Stimulated activated CD4-positive, alpha-beta T cell treated with anti-CD3 and anti-CD28 coated beads, Interleukin-1b, Interleukin-23, amount 100 ng/mL, for 4 hours (primary cell): ENCODE measurements at places on chromosomes 11 and 22.

DNA sequence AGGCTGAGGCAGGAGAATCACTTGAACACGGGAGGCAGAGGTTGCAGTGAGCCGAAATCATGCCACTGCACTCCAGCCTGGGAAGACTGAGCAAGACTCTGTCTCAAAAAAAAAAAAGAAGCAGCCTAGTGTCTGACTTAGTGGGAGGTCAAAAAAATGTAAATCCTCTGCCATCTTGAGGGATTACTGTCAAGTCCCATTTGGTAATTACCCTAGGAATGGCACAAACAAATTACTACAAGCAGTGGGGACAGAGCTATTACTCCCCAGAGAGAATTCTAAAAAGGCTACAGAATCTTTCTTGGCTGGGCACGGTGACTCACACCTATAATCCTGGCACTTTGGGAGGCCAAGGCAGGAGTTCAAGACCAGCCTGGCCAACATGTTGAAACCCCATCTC is 3.8 kb downstream of the SERPING1 start:
- DNase-seq: no peak

DNA sequence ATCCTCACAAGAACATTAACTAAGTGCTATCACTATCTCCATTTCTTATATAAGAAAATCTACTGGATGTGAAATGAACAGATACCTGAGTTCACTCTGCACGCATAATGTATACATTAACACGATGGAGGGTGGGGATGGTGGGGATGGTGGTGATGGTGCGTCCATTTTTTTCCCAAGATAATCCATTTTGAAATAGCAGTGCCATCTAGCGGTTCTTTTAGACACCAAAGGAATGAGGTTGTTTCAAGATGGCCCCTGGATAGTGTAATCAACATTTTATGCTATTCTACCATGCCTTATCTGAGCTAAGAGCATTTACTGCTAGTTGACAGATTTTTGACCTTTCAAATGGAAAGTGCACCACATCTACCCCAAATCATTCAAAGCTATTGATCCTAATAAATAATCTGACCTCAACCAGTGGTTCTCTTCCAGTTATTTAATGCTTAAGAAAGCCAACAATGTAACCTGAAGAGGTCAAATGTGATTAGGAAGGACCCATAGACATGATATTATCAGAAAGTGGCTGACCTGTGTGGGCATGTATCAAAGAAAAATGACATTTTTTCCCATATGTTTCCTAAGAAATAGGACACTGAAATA is 714.7 kb upstream of the TENM4 start:
- no peak for DNase-seq

GRCh38 chr11:102111011-102111786 is 952 bp downstream of the YAP1 start:
- no peak for DNase-seq

- DNase-seq: no peak
Observed at GRCh38 chr22:37260155-37260795, 16.2 kb upstream of the RAC2 start.

GRCh38 chr11:108886660-108887009 is 221.8 kb downstream of the DDX10 start:
- DNase-seq: no peak

GRCh38 chr22:50599816-50600455 is 657 bp upstream of the MAPK8IP2 start:
- DNase-seq: no peak

DNA sequence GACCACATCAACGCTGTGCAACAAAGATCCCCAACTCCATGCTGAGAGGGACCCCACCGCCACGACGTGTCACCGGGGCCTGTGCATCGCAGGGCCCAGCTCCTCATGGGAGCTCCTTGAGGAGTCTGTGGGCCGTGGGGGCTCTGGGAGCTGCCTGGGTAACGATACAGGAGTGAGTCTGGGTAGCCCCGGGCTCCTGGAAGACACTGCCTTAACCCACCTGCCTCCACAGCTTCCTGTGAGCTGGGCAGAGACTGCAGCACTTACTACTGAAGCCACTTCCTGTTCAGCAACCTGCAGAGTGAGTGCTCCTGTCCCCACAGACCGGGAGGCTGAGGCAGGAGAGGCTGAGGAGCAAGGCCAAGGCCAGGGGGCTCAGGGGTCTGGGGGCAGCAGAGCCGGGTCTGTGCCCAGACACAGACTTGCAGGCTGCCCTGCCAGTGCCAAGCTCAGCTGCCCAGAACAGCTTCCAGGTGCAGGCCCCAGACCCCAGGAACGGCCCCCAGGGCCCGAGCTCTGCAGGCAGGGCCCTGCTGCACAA is 226.7 kb downstream of the BRD1 start:
- no peak for DNase-seq

DNA sequence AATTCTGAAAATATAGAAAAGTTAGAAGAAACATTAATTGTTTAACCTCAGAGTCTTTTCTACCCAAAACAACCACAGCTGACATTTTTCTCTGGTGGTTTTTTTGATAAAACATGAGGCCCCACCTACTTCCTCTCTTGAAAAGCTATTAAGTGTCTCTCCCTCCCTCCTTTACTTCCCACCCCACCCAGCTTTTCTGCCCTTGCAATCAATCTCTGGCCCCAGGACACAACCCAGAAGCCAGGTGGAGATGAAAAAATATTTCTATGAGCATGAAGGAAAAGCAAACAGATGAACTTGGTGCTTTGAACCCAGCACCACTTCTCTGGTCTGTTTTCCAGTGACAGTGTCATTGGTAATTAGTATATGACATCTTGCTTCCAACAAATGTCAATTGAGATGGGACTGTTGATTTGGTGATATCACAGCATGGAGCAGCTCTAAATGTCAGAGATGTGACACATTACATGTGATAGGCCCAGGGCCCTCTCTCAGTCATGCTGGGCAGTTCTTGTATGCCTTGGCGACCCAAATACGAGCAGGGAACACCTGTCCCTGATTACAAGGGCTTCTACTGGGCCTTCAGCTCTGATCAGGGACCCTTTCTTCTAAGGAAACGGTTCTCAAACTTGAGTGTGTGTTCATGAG is 23.9 kb upstream of the TMPRSS13 start:
- no peak for DNase-seq

- DNase-seq: no peak
Observed at GRCh38 chr11:95466416-95466815, 235.4 kb upstream of the SESN3 start.

GRCh38 chr11:100932474-100933100 is 197.0 kb downstream of the PGR start:
- no peak for DNase-seq

- no peak for DNase-seq
Observed at GRCh38 chr22:48702573-48703264, 1125.0 kb downstream of the BRD1 start.

GRCh38 chr11:57873196-57873911 is 111.8 kb downstream of the CTNND1 start:
- DNase-seq: no peak

GRCh38 chr11:61553373-61554171 is 27.3 kb downstream of the SYT7 start:
- DNase-seq: no peak

GRCh38 chr22:37659066-37659896 is 758 bp downstream of the PDXP start:
- DNase-seq: no peak

DNA sequence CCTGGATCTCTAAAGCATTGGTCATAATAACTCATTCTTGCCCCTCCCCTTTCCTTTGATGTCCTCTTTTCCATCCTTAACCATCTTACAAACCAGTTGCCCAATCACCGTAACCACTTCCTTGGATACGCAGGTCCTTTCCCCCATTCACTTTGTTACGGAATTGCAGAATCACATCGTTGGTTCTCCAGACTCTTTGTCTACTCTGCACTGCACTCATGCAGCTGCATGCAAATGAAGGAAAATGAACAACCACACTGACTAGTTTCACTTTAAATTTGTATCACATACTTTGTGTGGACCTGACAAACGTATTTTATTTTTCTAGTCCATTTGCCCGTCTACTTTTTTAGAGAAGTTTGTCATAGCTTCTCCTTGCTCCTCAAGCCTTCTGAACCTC is 69.9 kb downstream of the SLC5A12 start:
- no peak for DNase-seq

DNA sequence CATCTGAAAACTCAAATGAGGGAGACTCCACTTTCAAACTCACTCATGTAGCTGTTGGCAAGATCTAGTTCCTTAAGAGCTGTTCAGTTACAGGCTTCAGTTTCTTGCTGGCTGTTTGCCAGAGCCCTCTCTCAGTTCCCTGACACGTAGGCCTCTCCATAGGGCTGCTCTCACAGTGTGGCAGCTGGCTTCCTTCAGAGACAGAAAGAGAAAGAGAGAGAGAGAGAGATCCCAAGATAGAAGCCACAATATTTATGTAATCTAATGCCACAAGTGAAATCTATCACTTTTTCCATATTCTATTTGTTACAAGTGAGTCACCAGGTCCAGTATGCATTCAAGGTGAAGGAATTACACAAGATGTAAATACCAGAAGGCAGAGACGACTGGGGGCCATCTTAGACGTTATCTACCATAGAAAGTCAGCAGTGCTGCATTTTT is 168.8 kb downstream of the RCN1 start:
- DNase-seq: no peak

DNA sequence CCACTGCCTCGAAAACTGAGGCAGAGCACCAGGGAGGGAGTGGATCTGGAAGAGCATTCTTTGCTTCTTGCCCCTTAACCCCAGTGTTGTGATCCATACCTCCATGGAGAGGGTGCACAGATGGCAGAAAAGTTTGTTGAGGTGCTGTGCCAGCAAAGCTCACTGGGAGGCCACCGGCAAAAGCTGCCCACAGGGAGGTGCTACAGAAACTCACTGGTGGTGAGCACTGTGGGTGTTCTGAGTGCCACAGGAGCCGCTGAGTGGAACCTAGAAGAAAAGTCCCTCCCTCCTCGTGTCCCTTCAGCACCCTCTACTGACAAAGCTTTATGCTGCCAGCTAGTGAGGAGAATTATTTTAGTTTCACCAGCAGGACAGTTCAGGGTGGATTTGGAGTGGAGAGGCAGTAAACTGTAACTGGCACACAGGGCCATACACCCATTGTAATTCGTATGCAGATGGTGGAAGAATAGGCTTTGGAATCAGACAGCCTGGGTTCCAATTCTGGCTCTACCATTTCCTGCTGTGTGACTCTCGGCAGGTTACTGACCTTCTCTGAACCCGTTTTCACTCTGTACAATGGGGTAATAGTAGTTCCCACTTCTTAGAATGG is 84.6 kb downstream of the SWAP70 start:
- DNase-seq: peak; percentile 34

- no peak for DNase-seq
Observed at GRCh38 chr22:49598338-49598737, 229.3 kb downstream of the BRD1 start.

- DNase-seq: no peak
Observed at GRCh38 chr11:104104201-104104600, 59.7 kb downstream of the PDGFD start.

GRCh38 chr11:64316672-64317324 is 561 bp downstream of the TRMT112 start:
- no peak for DNase-seq

GRCh38 chr11:59573216-59573615 is 42.4 kb downstream of the OSBP start:
- DNase-seq: no peak

DNA sequence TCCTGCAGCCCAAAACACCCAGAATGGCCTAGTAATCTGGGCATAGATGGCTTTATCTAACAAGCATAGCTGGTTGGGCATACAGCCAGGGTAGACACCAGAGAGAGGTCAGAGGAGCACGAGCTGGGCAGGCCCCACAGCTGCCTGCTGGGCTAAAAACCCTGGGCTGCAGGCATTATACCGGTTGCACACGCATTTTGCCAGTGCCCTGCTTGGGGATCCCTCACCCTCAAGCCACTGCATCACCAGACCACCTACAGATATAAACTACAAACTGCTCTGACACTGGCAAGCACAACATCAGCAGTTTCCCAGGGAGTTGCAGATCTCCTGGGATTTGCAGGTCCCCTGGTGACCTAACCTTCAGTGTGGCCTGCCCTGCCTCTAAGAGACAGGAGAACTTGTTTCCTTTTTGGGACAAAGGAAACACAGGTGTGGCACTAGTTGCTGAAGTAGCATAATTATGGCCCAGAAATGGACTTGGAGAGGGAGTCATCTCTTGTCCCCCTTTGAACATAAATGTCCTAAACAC is 79.1 kb upstream of the SC5D start:
- DNase-seq: no peak

GRCh38 chr11:113529606-113530005 is 54.4 kb upstream of the DRD2 start:
- no peak for DNase-seq

- DNase-seq: no peak
Observed at GRCh38 chr11:108754901-108755625, 90.2 kb downstream of the DDX10 start.

GRCh38 chr22:35301372-35301874 is 1.7 kb downstream of the TOM1 start:
- DNase-seq: no peak
